ENCODE measurements at places on chromosomes 6 and 20.

- no peak for DNase-seq
Observed at GRCh38 chr6:33838983-33839382, 35.2 kb upstream of the MLN start.

DNA sequence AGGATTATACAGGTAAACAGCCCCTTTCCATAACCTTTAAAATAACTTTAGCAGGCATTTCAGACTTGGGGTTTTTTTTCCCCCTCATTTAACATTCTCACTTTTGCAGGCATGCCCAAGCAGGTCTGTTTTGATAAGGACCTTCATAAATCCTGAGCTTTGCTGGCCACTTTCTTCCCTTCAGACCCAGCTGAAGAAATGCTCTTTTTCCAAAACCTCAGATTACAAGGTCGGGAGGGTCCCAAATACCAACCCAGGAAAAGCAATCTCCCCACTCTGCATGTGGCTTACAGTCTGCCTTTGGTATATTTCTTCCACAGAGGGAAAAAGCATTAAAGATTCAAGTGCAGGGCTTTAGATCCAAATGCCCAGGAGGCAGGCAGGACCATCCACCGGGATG is 6.8 kb downstream of the NFATC2 start:
- DNase-seq: no peak

DNA sequence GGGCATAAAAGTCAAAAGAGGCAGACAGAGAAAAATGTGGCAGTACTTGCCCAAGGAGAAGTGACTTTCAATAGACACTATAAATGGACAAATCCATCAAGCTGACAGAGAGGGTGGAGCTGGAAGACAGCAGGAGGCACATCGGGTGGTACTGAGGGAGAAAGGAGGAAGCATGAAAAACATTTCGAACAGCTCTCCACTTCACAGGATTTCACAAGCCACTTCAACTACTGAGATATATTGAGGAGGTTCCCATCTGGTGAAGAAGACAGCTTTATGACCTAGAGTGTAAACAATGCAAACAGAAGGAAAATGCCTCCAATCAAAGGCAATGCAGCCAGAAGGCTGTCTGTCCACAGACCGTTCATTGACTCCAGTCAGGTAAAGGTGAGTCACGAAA is 259.4 kb upstream of the ECI2 start:
- no peak for DNase-seq

GRCh38 chr6:142898927-142899895 is 45.8 kb downstream of the HIVEP2 start:
- no peak for DNase-seq

DNA sequence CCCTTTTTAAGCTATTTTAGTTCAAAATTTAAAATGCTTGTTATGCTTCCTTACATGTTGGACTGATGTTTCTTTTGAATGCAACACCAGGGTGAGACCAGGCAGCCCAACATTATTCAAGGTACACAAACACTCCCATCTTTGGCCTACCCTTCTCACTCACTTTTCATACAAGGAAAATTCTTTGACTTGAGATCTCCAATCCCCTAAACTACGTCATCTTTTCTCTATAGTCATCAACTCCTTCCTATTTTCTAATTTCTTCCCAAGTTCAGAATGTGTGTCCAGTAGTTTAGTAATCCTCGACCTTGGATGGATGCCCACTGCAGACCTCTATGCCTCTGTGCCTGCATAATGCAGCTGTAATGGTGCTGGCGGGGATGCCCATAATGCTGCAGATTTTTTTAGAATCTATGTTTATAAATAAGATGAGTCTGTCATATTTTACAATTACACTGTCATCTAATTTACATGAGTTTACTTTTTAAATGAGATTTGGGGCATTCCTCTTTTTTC is 108.7 kb downstream of the ID4 start:
- no peak for DNase-seq

DNA sequence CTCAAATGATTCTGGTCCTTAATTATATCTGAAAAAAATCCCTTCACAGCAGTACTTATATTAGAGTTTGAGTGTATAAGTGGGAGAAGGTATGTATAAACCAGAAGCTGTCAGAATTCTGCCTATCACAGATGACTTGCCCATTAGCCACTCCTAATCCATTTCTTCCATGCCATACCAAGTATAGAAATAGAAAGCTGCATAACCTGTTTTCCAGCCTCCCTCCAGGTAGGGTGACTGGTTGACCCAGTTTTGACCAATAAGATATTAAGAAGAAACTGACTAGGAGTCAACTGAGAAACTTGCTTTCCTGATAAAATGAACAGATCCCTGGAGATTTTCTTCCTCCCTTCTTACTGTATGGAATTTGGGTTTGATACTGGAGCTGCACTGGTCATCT is 112.2 kb upstream of the GRIK2 start:
- DNase-seq: no peak

- DNase-seq: peak; percentile 81
Observed at GRCh38 chr20:59242714-59243626, 57.4 kb upstream of the EDN3 start.

DNA sequence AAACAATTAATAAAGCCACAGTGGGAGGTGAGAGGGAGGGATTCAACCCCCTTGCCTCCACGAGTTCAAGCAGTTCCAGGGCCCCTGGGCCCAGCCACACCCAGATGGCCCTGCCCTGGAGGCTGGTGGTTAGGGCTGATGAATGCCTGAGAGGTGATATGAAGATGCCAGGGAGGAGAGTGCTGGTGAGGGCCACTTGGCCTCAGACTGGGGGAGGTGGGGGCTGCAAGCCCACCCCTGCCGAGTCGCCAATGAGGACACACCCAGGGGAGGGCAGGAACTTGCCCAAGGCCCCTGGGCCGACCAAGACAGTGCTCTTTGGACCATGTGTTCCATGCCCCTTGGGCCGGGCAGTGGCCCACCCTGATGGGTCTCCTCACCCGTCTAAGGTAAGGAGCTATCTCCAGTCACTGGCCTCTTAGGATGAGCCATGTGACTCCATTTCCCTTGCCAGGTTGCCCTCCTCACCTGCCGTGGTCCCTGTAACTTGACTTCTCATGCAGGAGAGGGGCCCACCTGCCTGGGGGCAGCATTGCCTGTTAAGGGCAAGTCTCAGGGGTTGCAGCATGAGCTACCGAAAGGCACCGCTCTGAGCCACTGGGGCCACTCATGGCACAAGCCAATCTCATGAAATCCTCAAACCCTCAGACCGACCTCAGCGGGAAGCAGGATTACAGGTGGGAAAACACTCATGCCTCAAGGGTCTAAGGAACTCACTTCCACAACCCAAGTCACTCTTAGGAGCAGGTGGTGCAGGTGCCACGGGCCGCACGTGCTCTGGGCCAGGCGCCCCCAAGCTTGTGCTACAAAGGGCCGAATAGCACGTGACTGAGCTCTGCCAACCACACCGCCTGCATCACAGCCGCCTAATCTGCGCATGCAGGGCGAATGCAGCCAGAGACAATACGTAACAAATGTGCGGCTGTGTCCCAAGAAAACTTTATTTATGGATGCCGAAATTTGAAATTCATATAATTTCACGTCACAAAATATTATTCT is 147.4 kb upstream of the MLN start:
- no peak for DNase-seq

- DNase-seq: no peak
Observed at GRCh38 chr6:106087548-106088325, 1.6 kb downstream of the PRDM1 start.

DNA sequence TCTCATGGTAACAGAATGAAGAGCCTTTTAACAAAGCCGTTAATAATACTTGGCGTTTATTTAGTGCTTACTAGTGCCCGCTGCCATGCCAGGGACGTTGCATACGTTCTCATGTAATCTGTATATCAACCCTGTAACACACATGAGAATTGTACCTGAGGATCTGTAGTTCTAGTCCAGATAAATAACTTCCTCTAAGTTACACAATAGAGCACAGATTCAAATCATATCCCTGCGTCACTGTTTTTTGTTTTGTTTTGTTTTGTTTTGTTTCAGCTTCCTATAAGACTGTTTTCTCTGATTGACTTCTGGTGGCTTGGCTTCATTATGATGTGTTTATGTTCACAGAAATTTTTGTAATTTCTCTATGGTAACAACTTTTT is 553 bp downstream of the ZSCAN16 start:
- DNase-seq: no peak

DNA sequence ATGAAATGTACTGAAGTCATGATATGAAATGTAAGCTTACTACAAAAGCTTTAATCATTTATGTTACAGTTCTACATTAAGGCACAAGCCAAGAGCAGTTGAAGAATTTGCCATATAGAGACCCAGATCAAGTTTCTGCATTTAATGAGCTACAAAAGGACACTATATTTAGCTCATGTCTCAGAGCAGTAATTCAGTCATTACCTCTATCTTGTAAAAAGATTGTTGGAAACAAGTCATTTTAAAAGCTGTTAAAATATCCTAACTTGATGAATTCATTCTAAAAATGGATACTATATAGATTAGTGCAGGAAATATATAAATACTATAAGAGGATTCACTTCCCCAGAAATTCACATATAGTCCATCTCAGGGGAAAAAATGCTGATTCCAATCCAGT is 45.2 kb upstream of the RIPPLY2 start:
- no peak for DNase-seq

- DNase-seq: no peak
Observed at GRCh38 chr20:48578397-48579098, 249.3 kb downstream of the PREX1 start.

DNA sequence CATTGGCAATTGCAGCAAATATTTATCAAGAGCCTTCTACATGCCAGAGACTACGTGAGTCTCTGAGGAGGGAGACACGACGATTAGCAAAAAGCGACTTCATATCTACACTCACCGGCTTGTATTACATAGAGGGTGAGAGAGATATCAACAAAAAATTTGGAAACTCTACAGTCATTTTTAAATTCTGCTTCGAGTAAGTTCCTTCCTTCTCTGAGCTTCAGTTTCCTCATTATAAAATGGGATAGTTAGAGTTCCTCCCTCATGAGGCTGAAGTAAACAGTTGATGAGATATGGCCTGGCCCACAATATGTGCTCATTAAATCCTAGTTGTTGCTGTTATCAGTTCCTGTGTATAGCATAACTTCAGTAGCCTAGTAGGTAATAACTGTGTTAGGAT is 64.1 kb upstream of the SIRPA start:
- no peak for DNase-seq

GRCh38 chr6:27684264-27685211 is 211.6 kb upstream of the ZNF184 start:
- DNase-seq: peak; percentile 67

DNA sequence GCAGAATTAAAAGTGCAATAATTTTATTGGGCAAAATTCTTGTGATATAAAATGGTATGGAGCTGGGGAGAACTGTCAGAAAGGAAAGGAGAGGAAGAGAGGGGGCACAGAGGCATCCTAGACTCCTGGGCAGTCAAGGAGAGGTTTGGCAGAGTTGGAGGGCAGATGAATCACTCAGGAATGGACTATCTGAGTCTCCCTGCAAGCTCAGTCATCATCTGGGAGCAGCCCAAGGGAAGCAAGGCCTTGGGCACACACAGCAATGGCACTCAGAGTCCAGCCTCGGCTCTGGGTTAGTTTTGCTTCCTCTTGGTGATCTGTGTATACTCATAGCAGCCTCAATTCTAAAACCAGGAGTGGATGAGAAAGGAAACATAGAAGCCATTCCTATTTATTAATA is 67.2 kb downstream of the SLC22A1 start:
- no peak for DNase-seq

GRCh38 chr6:53134601-53135235 is 13.9 kb downstream of the GCM1 start:
- no peak for DNase-seq

GRCh38 chr6:33613795-33614168 is 7.3 kb upstream of the ITPR3 start:
- no peak for DNase-seq

DNA sequence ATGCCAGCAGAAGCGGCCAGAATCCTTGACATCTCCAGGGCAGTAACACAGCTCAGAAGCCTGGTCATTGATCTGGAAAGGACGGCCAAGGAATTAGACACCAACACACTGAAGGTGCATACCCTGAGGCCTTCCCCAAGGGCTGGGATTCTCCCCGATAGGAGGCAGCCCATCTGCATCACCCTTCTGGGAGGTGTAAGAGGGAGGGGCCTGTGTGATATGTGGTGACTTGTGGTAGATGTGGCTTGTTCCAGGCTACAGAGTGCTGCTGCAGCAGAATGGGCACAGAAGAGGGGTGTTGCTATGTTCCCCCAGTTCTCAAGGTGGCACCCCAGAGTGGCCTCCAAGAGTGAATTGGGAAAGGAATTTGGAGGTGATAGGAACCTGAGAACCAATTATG is 11.2 kb downstream of the TRIM40 start:
- no peak for DNase-seq

- no peak for DNase-seq
Observed at GRCh38 chr20:23301436-23302050, 49.0 kb upstream of the NXT1 start.

DNA sequence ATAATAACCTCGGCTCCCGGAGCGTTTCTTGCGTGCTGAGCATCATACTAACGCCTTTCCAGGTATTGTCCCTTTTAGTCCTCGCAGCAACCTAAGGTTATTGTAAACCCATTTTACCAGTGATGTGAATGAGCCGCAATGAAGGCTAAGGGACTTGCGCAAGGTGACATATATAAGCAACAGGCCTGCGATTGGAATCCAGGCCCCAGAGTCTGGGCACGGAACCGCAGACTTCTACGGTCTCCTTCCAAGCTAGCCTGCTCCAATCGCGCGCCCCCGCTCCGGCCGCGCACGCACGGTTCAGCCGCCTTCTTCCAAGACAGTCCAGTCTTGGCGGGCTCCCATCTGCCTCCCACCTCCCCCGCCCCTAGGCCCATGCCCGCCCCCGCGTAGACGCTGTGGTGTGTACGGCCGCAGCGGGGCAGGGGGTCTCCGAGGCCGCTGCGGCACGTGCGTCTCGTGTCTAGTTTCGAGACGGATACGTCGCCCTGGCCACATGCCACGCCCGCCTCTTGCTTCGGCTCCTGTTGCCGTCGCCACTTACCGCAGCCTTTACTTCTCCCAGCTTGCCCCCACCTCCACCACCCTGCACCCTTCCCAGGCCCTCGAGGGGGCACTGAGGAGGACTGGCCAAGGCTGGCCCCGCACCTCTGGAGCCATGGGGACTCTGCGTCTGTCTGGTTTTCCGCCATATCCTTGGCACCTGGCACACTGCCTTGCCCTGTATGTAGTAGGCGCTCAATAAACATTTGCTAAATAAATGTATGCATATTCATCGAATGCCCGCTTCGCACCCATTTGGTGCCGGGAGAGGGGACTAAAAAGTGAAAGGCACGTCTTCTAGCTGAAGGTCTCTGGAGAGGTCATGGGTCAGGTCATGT is 855 bp upstream of the GFOD1 start:
- DNase-seq: no peak

DNA sequence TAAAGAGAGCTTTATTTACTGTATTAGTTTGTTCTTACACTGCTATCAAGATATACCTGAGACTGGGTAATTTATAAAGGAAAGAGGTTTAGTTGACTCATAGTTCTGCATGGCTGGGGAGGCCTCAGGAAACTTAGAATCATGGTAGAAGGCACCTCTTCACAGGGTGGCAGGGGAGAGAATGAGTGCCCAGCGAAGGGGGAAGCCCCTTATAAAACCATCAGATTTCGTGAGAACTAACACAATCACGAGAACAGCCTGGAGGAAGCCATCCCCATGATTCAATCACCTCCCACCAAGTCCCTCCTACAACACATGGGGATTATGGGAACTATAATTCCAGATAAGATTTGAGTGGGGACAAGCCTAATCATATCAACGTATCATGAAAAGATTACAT is 27.2 kb downstream of the ARID1B start:
- no peak for DNase-seq
